Heart left ventricle (tissue), 16 donors: ENCODE measurements at places on chromosomes 11 and 22. TPM values are rescaled to one million over a fixed set of nuclear protein-coding genes. Genes with fewer than 3 reads are reported as not detected.

DNA sequence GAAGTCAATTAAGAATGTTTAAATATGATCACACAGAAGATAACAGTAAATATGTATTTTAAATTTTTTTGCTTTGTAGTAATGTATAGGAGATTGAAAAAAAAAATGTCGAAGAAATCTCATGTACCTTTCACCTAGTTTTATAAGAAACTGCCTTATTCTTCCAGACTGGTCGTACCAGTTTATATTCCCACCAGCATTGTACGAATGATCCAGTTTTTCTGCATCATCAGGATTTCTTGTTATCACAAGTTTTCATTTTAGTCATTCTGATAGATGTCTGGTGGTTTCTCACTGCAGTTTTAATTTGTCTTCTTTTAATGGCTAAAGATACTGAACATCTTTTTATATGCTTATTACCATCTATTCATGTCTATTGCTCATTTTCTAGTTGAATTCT, 101.8 kb upstream of the CTSC start:
- H3K27me3 ChIP-seq = no peaks in the 10 kb centered on the region
- H3K4me3 ChIP-seq = no peak overlapping the region

- peaks cover 84% of the 10 kb centered on the region for H3K36me3 ChIP-seq
- no peak overlapping the region for H3K27ac ChIP-seq
- H3K4me3 ChIP-seq = no peak overlapping the region
- no peak for DNase-seq
These were observed 31.5 kb upstream of the PDE2A start for GRCh38 chr11:72705442-72706365.

DNA sequence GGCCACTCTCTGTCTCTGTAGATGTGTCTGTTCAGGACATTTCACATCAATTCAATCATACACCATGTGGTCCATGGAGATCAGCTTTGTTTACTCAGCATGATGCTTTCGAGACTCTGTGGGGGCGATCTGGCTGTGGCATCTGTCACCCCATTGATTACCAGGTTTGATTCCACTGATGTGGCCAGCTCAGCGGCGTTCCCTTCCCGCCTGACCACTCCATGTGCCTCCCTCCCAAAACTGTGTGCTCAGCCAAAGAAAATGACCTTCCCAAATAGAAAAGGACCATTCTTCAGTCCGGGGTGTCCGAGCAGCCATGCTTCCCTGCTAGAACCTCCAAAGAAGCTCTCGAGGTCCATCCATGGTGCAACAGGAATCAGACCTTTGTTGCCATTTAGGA, 89.1 kb downstream of the BRD1 start:
- H3K27me3 ChIP-seq = peaks cover 4% of the 10 kb centered on the region
- H3K4me3 ChIP-seq = no peak overlapping the region
- no peak overlapping the region for H3K27ac ChIP-seq
- no peak for DNase-seq

DNA sequence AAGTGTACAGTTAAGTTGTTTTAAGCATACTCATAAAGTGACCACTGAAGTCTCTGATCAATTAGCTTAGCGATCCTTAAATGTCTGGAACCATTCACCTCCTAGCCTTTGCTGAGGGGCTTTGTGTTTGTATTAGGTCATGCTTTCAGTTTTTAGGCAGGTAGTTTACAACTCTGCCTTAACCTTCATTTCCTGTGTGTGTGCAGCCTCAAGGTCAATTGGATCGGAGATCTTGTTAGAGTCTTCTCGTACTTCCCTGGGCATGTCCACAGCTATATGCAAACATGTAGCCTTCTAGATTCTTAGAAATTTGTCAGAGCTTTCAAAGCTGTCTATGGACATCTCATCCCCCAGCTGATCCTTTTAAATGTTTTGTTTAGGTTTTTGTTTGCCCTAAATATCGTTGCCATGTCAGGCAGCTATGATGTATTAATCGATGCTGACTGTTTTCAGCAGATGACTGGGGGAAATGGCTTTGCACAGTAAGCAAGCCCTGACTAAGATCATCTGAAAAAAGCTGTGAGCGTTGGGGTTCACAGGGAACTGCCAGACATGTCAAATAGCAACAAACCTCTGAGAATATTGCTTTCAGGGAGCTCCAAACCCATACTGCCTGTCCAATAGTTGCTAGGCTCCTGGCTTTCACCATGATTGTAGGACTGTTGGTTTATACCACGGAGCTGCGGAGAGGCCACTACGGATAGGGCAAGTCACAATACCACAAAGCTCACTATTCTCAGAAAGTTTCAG, 45.6 kb downstream of the GLYAT start:
- H3K27ac ChIP-seq = no peak overlapping the region
- no peaks in the 10 kb centered on the region for H3K27me3 ChIP-seq
- H3K36me3 ChIP-seq = no peaks in the 10 kb centered on the region
- H3K4me3 ChIP-seq = no peak overlapping the region
- no peak for DNase-seq

DNA sequence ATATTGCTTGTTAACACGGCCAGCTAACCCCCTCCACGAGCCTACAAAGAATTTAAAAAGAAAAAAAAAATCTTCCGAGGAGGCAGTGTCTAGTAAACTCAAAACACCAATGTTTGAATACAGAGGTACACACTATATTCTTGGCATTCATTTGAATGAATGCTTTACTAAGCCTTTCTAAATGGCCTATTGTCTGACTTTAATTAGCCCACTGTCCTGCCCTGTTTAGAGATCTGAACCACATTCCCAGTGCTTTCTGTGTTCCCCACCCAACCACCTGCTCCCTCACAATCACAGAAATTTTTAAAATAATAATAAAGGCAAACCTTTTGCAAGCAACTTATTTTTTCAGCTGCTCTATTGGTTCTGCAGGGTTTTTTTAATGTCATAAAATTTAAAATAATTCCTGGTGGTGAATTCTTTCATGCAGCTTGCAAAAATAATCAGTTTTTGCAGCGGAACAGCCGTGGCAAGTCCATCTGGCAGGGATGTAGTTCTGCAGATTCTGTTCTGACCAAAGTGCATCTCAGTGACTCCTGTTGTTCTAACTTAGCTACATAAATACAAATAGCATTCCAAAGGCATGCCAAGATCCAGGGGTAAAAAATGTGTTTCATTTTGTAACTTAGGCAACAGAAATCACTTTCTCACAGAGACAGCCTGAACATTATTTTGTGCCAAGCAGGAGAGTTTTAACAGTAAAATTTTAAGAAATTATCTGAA, 23.8 kb downstream of the POU2AF2 start:
- no peak overlapping the region for H3K27ac ChIP-seq
- H3K27me3 ChIP-seq = no peaks in the 10 kb centered on the region
- no peaks in the 10 kb centered on the region for H3K36me3 ChIP-seq
- H3K4me3 ChIP-seq = no peak overlapping the region
- H3K4me1 ChIP-seq = no peaks in the 10 kb centered on the region

DNA sequence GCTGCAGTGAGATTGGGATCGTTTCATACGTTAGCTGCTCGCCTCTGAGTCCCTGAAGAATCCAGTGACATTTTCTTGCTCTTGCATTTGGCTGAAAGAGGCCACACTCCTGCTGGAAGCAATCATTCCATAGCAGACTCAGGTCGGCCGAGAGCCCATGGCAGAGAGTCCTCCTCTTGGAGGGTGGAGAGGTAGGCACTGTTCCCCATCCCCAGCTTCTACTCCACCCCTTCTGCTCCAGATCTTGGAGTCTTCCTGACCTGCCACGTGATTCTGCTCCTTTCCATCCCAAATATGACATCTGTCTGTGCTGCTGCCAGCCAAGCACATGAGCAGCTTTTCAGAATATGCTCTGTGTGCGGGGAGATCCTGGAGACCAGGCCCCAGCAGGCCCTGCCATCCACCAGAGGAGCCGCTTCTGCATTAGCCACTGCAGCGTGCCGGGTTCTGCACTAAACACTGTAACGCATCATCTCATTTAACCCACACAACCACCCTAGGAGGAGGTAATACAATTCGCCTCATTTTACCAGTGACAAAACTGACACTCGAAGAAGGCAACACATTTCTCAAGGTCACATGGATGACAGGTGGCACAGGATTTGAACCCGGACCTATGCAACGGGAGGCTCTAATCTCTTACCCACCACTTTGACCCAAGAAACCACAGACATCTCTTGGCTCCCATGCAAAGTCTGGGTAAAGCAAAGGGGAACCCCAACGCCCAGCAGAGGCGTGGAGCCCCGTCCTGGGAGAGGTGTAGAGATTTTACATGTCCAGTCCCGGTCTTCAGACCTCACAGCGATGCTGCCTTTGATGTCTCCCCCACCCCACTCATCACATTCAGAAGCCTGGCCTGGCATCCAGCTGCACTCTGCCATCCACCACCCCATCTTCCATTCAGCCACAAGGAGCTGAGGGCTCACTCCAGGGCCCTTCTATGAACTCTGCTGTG, 78.8 kb downstream of the FEZ1 start:
- peaks cover 4% of the 10 kb centered on the region for H3K4me1 ChIP-seq
- H3K27ac ChIP-seq = peak overlapping the region; percentile 50
- H3K36me3 ChIP-seq = no peaks in the 10 kb centered on the region
- no peaks in the 10 kb centered on the region for H3K27me3 ChIP-seq

TCN1 gene
- total RNA-seq = 0.53 TPM

DNA sequence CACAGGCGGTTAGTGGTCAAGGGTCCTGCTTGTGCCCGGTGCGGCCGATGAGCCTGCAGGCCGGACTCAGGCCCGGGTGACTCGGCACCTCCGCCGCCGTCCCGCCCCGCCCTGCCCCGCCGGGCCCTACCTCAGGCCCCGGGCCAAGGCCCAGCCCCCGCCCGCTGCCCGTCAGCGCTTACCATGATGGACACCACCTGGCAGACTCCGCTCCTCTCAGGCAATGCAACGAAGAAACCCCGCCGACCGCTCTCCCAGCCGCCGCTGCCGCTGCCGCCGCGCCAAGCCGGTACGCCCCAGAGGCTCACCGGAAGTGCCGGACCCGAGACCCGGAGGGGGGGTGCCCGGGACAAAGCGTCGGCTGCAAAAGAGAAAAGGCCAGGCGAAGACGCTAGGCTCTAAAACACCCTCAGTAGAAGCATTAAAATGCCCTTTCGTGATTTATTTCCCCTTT, at the start of gene UFD1:
UFD1 (minus strand) TSS at position 293 of the 454 bp plus-strand sequence; CDS start at position 185, 108 bp downstream.
- H3K36me3 ChIP-seq = peaks cover 20% of the 10 kb centered on the region
- peak; percentile 93 for DNase-seq
- H3K27me3 ChIP-seq = no peaks in the 10 kb centered on the region
- H3K4me1 ChIP-seq = peaks cover 22% of the 10 kb centered on the region

DNA sequence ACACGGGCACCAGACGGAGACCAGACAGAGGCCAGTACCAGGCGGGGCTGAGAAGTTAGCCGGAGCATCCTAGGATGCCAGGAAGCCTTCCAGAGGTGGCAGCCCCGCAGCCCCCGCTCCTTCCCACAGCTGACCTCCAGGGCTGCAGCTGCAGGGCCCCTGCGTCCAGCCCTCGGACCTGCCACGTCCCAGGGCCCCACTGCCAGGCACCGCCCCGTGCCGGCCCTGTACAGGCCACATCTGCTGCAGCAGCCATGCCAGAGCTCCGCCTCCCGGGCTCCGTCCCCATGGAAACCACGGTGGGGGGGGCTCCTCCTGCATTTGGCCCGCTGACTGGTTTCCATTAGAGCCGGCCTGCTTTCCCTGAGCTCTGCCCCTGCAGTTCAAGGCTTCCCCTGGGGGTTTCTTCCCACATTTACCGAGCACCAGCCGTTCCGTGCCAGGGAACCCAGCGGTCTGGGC, 62.5 kb upstream of the PPARA start:
- H3K4me3 ChIP-seq = peak overlapping the region; percentile 31
- DNase-seq = peak; percentile 94
- H3K27ac ChIP-seq = peak overlapping the region; percentile 98
- no peaks in the 10 kb centered on the region for H3K27me3 ChIP-seq
- peaks cover 96% of the 10 kb centered on the region for H3K4me1 ChIP-seq
- H3K36me3 ChIP-seq = no peaks in the 10 kb centered on the region

- H3K27ac ChIP-seq = peak overlapping the region; percentile 89
- no peak overlapping the region for H3K4me3 ChIP-seq
- peaks cover 36% of the 10 kb centered on the region for H3K4me1 ChIP-seq
- DNase-seq = peak; percentile 81
These were observed 41.4 kb upstream of the ZBED5 start for GRCh38 chr11:10899121-10899830.

GRCh38 chr11:12430954-12431595, 53.7 kb downstream of the PARVA start:
- H3K27me3 ChIP-seq = no peaks in the 10 kb centered on the region
- peaks cover 32% of the 10 kb centered on the region for H3K4me1 ChIP-seq
- H3K36me3 ChIP-seq = no peaks in the 10 kb centered on the region
- H3K27ac ChIP-seq = peak overlapping the region; percentile 68
- H3K4me3 ChIP-seq = no peak overlapping the region
- DNase-seq = peak; percentile 54

GRCh38 chr11:46692450-46692849, 8.0 kb downstream of the ARHGAP1 start:
- H3K27me3 ChIP-seq = no peaks in the 10 kb centered on the region
- peaks cover 68% of the 10 kb centered on the region for H3K36me3 ChIP-seq

GRCh38 chr11:8721609-8722500, 39.3 kb downstream of the RPL27A start:
- H3K27ac ChIP-seq = peak overlapping the region; percentile 80
- peak; percentile 30 for DNase-seq
- H3K27me3 ChIP-seq = no peaks in the 10 kb centered on the region
- no peak overlapping the region for H3K4me3 ChIP-seq
- no peaks in the 10 kb centered on the region for H3K36me3 ChIP-seq

OR52I2 gene
- not detected for total RNA-seq

GRCh38 chr22:40021401-40022000, 26.7 kb downstream of the FAM83F start:
- DNase-seq = no peak
- no peaks in the 10 kb centered on the region for H3K4me1 ChIP-seq
- peaks cover 29% of the 10 kb centered on the region for H3K27me3 ChIP-seq
- H3K36me3 ChIP-seq = no peaks in the 10 kb centered on the region
- H3K4me3 ChIP-seq = no peak overlapping the region

OR8G5 gene
- not detected for total RNA-seq

DNA sequence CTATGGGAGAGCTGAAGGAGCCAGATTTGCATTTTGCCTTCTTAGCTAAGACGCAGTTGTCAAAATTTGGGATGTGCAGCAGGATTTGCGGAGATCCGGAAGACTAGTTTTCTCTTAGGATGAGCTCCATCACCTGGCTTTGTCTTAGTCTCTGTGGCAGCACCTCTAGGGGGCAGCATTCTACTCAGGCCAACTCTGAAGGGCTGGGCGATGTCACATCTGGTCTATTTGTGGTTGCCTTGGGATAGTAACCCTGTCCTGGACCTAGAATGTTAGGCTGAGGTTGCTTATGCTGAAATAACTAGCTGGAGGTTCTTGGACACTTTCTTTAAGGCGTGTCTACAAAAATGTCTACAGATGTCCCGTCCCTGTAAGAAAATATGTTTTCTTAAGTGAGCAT, 116.2 kb downstream of the FAT3 start:
- H3K27ac ChIP-seq = no peak overlapping the region
- no peaks in the 10 kb centered on the region for H3K36me3 ChIP-seq
- no peaks in the 10 kb centered on the region for H3K4me1 ChIP-seq

GRCh38 chr11:117633186-117633754, 163.7 kb downstream of the DSCAML1 start:
- H3K27ac ChIP-seq = no peak overlapping the region
- H3K4me3 ChIP-seq = no peak overlapping the region
- no peaks in the 10 kb centered on the region for H3K27me3 ChIP-seq
- no peak for DNase-seq
- peaks cover 5% of the 10 kb centered on the region for H3K4me1 ChIP-seq

CRYBB3 gene
- total RNA-seq = not detected
